ENCODE measurements at places on chromosomes 5 and 9. TPM values are rescaled to one million over a fixed set of nuclear protein-coding genes. Genes with fewer than 3 reads are reported as not detected.

DNA sequence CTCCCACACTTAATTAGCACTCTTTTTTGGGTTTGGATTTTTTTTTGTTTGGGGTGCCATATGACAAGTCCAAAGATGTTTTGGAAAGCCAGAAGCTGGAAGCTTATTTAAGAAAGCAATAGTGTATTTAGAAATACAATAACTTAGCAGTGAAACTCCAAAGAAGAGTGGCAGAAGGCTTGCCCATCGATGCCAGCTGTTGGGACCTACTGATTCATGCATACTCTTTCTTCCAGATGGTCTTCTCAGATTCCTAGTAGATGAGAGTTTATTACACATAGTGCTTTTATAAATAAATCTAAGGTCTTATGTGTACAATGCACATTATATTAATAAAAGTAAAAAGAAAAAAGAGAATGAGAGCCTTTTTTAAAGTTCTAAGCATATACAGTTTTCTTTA is 374.6 kb downstream of the OSTF1 start:
- no peak for DNase-seq

- DNase-seq = no peak
Measured at GRCh38 chr9:83935276-83935935, 14.2 kb upstream of the KIF27 start.

DNA sequence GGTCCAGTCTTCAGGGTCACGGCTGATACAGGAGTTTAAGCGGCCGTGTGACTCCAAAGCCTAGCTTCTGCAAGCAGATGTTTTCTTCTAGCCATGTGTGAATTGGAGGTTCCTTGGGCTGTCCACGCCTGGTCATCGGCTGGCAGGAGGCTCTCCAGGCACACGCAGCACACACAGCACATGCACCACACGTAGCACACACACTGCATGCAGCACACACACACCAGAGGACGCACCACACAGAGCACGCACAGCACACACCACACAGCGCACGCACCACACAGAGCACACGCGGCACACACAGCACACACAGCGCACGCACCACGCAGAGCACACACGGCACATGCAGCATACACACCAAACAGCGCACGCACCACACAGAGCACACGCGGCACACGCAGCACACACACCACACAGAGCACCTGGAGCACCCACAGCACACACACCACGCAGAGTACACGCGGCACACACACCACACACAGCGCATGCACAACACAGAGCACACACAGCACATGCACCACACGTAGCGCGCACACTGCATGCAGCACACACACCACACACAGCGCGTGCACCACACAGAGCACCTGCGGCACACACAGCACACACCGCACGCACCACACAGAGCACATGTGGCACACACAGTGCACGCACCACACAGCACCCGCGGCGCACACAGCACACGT is 234.3 kb downstream of the FANCC start:
- DNase-seq = no peak

- DNase-seq = no peak
Measured at GRCh38 chr5:168740092-168740800, 161.1 kb upstream of the PANK3 start.

GRCh38 chr5:139910036-139910435 is 114.4 kb downstream of the PSD2 start:
- DNase-seq = no peak

- no peak for DNase-seq
Measured at GRCh38 chr5:35374584-35374983, 144.3 kb upstream of the PRLR start.

DNA sequence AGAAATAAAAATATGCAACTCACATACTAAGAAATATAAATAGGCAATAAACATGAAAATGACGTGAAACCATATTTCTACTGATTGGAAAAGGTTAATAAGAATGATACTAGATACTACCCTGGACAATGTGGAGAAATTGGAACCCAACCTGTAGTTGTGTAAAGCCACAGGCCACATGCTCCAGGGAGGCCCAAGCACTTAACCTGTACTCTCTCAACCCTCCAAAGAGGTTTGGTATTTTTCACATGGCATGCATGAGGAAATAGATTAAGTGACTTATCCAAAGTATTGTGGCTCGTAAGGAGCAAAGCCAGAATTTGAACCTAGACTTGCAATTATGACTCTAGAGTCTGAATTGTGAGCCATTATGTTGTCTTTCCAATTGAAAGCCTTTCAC is 13.4 kb downstream of the LIFR start:
- DNase-seq = no peak

DNA sequence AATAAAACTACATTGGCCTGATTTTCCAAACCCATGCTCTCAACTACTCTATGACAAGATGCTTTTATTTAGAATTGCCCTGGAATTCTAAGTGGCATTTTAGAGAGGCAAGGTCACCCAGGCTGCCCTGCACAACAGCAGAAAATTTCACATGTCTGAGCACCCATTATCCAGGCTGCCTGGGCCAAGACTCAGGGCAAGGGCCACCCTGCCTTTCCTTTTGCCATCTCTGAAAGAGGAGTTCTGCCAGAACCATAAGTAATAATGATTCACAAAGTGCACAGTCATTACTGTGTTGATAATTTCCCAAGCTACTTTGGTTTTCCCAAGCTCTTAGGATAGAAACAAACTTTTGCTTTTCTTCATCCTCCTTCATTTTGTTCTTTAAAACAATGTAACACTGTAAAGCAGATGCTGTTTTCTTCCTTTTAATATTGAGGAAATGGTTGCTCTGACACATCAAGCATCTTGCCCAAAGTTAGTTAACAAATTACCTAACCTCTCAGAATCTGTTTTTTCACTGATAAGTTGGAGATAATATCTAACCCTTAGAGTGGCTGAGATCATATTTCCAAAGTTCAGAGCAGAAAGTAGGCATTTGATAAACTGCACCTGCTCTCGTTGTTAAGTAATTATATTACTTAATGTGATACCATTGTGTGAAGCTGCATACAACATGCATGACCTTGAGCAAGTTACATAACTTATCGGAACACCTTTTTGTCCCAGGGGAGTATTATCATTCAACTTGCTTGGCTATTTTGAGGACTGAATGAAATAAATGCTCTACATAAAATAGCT is 325.6 kb downstream of the PRELID2 start:
- no peak for DNase-seq

- DNase-seq = no peak
Measured at GRCh38 chr5:160363660-160364395, 6.6 kb downstream of the C1QTNF2 start.

- no peak for DNase-seq
Measured at GRCh38 chr9:27503623-27504022, 20.5 kb upstream of the IFNK start.

DNA sequence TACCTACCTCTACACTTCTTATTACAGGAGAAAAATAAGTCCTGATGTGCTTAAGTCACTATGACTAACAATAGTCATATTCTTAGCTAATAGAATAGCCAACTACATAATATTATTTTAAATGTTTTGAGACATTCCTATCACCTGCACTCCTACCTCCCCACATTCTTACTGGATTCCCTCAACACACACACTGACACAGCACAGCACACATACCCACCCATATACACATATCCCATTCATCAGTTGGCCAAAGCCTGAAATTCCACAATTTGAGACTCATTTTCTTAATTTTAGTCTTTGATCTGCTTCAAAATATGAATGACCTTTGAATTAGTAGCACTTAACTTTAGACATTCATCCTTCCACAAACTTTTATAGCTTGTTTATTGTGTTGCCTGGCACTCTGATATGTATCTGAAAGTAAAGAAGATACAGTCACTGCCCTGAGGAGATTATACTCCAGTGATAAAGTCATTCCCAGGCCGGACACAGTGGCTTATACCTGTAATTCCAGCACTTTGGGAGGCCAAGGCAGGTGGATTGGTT is 168.3 kb upstream of the RASA1 start:
- DNase-seq = no peak

GRCh38 chr9:76644647-76645250 is 119.5 kb upstream of the PCA3 start:
- no peak for DNase-seq

GRCh38 chr9:19162026-19162366 is 34.7 kb upstream of the PLIN2 start:
- DNase-seq = no peak

DNA sequence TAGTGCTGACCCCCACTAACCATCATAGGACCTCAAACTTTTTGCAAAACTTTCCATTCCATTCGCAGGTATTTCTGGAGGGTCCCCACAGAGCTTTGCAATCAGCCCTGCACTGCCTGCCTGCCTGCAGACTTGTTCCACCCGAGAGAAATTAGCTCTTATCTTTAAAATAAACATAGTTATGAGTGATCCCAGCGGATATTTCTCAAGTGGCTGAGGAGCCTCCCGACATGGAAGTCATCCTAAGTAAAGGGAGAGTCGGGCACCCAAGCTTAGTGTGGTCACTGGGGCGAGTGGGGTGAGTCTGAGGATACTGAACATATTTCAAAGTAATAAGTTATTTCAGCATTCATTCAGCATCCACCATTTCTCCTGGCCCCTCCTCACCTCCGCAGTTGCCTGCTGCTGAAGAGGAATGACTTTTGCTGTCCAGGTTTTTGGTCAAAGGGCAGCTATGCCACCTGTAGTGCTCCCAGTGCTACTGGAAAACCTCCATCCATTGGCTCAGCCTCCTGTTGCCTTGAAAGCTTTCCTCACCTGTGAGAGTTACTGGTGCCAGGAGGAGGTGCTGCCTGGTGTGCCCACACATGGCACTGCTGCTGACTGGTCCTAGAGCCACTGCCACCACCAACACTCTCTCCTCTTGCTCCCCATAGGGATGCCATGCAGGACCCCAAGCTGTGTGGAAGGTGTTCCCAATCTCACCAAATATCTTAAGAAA is 89.7 kb upstream of the PCSK1 start:
- DNase-seq = no peak

DNA sequence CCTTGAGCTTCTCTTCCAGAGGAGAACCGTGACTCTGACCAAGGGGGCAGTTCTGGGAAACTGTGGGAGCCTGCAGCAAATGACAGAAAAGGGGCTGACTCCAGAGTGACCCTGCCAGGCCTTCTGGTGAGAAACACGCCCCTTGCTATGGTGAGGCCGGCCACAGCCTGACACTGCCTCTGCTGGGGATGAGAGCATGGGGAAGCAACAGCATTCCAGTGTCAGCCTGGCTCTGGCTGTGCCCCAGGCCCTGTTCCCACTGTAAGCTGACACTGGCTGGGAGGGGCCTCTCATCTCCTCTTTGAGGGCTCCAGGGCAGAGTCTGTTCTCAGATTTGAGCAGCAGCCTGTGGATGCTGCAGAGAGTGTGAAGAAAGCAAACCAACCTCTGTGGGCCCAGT is 180.0 kb upstream of the IL12B start:
- DNase-seq = no peak

DNA sequence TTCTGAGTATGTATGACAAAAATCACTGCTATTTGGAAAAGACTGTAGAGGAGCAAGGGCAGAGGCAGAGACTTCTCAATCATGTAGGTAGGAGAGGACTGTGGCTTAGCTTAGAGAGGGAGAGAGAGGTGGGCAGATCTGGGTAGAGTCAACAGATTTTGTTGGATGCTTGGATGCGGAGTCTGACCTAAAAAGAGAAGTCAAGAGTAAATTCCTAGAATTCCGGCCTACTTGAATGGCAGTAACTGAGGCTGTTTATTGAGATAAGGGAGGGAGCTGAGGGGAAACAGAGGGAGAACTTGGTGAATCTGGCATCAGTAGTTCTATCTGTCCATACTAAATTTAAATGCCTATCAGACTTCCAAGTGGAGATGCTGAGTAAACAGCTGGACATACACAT is 2.4 kb downstream of the TICAM2 start:
- DNase-seq = no peak

DNA sequence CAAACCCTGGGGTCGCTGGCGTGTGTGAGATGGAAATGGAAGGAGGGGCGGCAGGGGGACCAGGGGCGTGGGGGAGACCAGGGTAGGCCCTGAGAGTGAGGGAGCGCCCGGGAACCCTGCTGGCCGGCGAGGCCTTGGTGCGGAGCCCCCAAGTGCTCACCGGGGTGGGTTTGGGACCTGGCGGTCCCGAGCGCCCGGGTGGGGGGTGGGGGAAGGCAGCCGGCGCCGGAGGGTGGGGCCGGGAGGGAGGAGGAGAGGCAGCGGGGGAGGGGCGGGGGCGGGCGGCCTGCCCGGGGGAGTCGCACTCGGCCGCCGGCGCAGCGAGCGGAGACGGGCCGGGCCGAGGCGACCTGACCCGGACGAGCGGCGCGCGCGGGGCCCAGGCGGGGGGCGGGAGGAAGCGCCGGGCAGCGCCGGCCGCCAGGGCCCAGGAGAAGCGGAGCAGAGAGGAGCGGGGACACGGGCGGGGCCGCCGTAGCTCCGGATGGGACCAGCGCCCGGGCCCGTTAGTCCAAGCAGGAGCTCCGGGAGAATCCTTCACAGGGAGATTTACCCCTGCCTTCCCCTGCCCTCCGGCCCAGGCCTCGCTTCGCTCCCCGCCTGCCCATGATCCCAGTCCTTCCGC is at the start of gene NPR2:
TSS of gene NPR2 (plus strand) at position 295 of the 625 bp plus-strand sequence. CDS start 818 bp downstream, outside the sequence.
- no peak for DNase-seq

GRCh38 chr9:121694600-121694999 is 43.2 kb downstream of the DAB2IP start:
- no peak for DNase-seq

- DNase-seq = no peak
Measured at GRCh38 chr5:148739524-148739923, 85.2 kb upstream of the HTR4 start.

GRCh38 chr5:181259283-181259682 is 1.7 kb downstream of the TRIM52 start:
- DNase-seq = no peak

- DNase-seq = no peak
Measured at GRCh38 chr5:88669371-88670050, 213.5 kb downstream of the MEF2C start.

The BAAT gene
- total RNA-seq = not detected

The FBP1 gene
- 0.80 TPM for total RNA-seq

The WNT8A gene
- not detected for total RNA-seq

The OR1J2 gene
- total RNA-seq = not detected

The OR1B1 gene
- total RNA-seq = not detected

The IRX1 gene
- not detected for total RNA-seq

The ERGIC1 gene
- 69.6 TPM for total RNA-seq

The OR1Q1 gene
- not detected for total RNA-seq

The REEP2 gene
- total RNA-seq = 0.42 TPM

The C8G gene
- total RNA-seq = 0.69 TPM

The FBP2 gene
- not detected for total RNA-seq

The DCAF12 gene
- 3.8 TPM for total RNA-seq

The PTGES2 gene
- 86.7 TPM for total RNA-seq

The RUFY1 gene
- total RNA-seq = 83.0 TPM

The FOXD4L5 gene
- total RNA-seq = 0.75 TPM
